CD4-positive, alpha-beta T cell treated with Interleukin-1 beta for 1 hour (primary cell): ENCODE measurements at places on chromosomes 11 and 22.
A peak's percentile ranks its signal among the peaks of the same experiment; 100 is the strongest.

DNA sequence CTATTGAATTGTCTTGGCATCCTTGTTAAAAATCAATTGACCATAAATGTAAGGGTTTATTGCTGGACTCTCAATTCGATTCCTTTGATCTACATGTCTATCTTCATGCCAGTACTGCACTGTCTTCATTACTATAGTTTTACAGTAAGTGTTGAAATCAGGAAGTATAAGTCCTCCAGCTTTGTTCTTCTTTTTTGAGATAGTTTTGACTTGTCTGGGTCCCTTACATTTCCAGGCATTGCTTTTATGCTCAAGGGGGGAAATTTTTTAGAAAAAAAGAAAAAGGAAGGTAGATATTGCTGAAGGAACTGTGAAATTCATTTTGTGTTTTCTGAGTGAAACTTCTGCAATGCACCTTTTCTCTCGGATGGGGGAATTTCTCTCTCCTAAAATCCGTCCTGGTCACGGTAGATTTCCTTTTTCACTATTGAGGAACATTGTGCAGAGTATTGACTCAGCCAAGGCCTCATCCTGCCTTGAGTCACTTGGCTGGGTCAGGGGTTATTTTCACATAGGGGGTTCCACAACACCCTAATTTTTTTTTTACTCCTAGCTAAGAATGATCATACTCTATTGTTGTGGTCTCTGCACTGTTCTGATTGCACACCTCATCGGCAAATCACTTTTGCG is 2.8 kb upstream of the ACER3 start:
- DNase-seq = no peak

DNA sequence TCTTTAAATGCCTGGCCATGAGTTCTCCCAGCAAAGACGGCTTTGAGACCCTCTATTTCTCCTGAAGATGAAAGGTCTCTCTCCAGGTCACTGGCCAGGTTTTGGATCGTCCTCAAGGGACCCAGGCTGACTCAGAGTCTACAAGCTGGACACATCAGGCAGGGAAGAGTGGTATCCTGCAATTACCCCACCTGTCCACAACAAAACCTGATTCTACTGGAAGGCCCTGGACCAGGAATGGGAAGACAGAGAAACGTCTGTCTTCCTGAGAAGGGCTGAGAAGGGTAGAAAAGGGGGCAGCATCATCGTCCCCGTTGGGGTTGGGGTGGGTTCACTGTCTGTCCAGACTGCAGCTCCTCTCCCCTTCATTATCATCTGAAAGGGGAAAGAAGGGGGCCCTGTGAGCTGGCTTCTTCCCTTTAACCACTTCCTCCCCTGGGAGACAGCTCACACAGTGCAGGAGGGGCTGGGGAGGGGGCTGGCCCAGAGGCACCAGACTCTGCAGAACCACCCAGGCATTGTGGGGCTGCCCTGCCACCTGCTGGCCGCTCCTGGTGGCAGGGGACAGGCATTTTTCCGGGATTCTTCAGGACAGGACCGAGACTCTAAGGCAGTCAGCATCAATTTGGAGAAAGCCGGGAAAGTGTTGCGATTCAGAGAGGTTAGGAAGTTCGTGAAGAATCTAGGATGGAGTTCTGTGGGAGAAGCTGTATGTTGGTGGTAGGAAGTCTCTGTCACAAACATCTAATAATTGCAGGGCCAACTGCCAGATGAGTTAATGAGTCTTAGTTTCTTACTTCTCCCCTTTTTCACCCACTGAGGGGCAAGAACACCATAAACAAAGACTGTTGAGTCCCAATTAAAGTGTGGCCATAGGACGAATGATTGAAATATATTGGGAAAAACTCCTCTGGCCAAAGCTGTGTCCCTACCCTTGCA is 57.6 kb downstream of the SYN3 start:
- no peak for DNase-seq

DNA sequence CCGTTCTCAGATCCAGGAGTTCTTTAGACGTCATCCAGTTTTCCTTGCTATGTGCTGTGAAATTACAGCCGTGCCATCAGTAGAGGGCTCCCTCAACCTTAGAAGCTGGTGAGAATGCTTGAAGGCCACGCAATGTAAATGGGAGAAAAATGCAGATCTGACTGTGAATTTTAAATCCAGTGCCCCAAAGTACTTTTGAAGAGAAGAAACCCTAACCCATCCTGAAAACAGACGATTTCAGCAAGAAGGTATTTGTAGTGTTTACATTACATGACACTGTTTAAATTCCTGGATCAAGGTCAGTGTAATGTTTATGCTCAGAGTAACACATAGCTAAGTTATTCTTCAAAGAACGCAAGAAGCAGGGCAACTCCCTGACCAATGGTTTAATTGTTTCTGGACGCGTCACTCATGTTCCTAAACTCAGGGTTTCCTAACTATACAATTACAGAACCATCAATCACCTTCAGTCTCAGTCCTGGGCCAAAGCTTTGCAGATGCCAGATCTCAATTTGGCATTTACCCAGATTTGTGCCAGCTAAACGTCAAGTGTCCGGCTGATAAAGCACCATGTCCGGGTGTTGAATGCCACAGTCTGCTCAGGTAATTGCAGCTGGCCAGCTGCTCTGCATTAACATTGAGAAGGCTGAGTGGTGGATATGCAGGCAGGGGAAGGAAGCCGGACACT is 38.2 kb downstream of the ADAMTS8 start:
- DNase-seq = no peak

DNA sequence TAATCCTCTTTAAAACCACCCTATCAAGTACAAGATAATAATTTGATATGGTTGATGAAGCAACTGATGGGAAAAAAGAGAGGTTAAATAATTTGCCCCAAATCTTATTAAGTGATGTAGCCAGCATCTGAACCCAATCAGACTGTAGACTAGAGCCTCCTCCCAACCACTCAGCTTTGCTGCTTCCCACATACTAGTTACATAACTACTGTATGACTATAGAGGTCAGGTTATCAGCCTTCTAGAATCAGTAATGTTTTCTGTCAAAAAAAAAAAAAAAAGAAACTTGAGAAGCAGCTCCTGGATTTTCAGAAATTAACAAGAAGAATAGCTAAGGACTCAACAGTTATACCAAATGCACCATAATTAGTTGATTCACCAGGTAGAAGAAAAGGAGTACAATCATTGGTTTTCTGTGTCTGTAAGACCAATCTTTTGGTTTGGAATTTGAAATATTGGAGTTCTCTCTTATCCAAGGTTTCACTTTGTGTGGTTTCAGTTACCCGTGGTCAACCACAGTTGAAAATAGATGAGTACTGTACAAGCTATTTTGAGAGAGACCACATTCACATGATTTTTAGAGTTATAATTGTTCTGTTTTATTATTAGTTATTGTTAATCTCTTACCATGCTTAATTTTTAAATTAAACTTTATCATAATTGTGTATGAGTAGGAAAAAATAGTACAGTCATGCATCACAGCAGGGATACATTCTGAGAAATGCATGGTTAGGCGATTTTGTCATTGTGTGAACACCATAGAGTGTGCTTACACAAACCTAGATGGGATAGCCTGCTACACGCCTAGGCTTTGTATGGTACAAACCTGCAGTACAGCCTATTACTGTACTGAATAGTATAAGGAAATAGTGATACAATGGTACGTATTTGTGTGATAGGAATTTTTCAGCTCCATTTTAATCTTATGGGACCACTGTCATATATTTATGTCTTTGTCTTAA is 72.2 kb downstream of the PDHX start:
- no peak for DNase-seq

DNA sequence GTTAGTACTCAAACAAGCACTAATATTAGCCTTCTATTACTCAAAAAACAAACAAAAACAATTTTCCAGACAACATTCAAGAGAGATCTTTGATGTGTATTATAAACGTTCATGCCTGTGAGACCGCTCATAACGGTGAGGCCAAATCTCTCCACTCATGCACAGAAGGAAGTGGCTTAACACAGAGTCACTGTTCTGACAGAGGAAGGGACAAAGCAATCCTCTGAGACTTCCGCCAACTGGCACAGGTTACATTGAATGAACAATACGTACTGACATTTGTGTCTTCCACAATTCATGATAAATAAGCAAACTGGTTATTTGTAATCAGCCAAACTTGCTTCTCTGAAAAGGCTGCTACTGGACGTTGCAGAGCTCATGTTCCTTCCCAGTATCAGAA is 30.5 kb downstream of the CHKA start:
- peak; percentile 19 for DNase-seq

GRCh38 chr22:30247561-30247960 is 1.0 kb upstream of the LIF start:
- no peak for DNase-seq

- DNase-seq = no peak
Measured at GRCh38 chr11:67698247-67698646, 23.8 kb upstream of the ALDH3B2 start.

DNA sequence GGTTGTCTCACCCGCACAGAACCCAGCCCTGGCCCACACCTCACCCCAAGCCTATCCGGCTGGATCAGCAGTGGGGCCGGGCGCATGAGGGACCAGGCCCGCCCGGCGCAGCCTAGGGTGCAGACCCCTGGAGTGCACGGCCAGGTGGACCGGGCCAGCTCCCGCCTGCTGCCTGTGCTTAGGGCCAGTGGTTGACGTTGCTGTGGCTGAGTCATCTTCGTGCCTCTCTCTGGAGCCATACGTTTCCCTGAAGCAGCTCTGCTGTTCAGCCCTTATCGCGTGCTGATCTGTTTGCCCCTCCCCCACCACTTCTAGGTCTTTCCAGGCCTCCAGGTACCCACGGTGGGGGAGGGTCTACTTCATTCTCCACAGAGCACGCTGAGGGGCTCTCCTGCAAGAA is 39.5 kb downstream of the CDKN1C start:
- no peak for DNase-seq
